Spinal cord (tissue), 10 donors: ENCODE measurements at places on chromosomes 2 and 18. TPM values are rescaled to one million over a fixed set of nuclear protein-coding genes. Genes with fewer than 3 reads are reported as not detected.

GRCh38 chr2:236568068-236568921 is 1.3 kb upstream of the ACKR3 start:
- H3K27me3 ChIP-seq, result peaks cover 24% of the 10 kb centered on the region
- H3K4me1 ChIP-seq, result peaks cover 36% of the 10 kb centered on the region
- DNase-seq, result no peak
- H3K27ac ChIP-seq, result peak overlapping the region; percentile 84
- H3K36me3 ChIP-seq, result peaks cover under 1% of the 10 kb centered on the region

DNA sequence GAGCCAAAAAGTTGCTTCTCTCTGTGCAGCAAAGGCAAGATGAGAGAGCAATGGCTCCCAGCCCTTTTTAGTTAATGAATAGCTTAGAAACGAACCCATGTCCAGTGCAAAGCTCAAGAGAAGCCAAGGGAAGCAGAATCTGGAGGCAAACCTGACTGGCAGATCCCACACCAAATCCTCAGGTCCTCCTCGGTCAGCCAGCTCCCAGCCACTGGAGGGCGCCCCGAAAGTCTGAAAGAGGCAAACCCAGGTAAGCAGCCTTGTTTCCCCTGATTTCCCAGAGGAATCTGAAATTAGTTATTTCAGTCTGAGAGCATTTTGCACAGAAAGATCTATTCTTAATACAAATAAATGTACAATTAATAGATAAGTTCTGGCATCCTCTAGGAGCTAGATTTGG is 71.3 kb upstream of the PID1 start:
- peaks cover 3% of the 10 kb centered on the region for H3K36me3 ChIP-seq
- H3K4me1 ChIP-seq, result no peaks in the 10 kb centered on the region
- no peak overlapping the region for H3K4me3 ChIP-seq
- no peaks in the 10 kb centered on the region for H3K27me3 ChIP-seq
- H3K27ac ChIP-seq, result no peak overlapping the region
- DNase-seq, result no peak

GRCh38 chr18:361941-362310 is 94.1 kb upstream of the THOC1 start:
- peaks cover 25% of the 10 kb centered on the region for H3K4me1 ChIP-seq
- H3K27ac ChIP-seq, result peak overlapping the region; percentile 80
- no peaks in the 10 kb centered on the region for H3K36me3 ChIP-seq

GRCh38 chr18:37252854-37253393 is 312.7 kb downstream of the CELF4 start:
- H3K4me1 ChIP-seq, result peaks cover 18% of the 10 kb centered on the region
- no peak overlapping the region for H3K4me3 ChIP-seq
- H3K27ac ChIP-seq, result no peak overlapping the region
- no peak for DNase-seq

DNA sequence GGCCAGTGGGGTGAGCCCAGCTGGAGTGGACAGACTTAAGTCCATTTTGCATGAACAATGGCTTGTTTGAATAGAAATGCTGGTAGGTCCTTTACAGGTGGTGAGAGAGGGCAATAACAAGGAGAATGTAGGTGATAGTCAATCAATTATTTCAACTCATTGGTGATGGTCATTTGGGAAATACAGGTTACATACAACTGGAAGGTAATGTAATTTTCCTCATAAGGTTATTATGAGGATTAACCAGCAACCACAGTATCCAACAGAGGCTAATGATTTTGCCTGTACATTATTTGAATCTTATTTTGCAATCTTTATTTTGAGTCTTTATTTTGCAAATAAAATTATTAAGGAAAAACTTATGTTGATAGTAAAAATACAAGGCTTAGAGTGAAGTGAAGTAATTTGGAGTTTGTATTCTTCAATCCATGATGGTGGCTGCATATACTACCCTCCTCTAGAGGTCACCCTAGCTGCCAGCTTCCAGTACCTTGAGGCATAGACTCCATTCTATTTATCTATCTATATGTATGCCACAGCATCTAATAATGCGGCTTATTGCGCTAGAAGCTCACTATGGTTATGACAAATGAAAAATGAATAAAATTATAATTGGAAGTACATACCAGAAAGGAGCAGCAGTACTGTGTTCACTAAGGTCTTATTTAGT is 20.5 kb upstream of the HNMT start:
- no peaks in the 10 kb centered on the region for H3K4me1 ChIP-seq
- H3K27ac ChIP-seq, result no peak overlapping the region
- H3K4me3 ChIP-seq, result no peak overlapping the region
- no peaks in the 10 kb centered on the region for H3K27me3 ChIP-seq

- H3K4me3 ChIP-seq, result no peak overlapping the region
- H3K27me3 ChIP-seq, result no peaks in the 10 kb centered on the region
- H3K4me1 ChIP-seq, result peaks cover 50% of the 10 kb centered on the region
- DNase-seq, result no peak
- H3K36me3 ChIP-seq, result peaks cover 36% of the 10 kb centered on the region
Measured at GRCh38 chr2:46989491-46990230, 74.1 kb upstream of the MCFD2 start.

GRCh38 chr2:179579800-179580199 is 281.6 kb downstream of the ZNF385B start:
- no peaks in the 10 kb centered on the region for H3K36me3 ChIP-seq
- DNase-seq, result no peak
- no peak overlapping the region for H3K4me3 ChIP-seq
- no peaks in the 10 kb centered on the region for H3K4me1 ChIP-seq
- no peaks in the 10 kb centered on the region for H3K27me3 ChIP-seq
- no peak overlapping the region for H3K27ac ChIP-seq

GRCh38 chr18:37343542-37343851 is 222.1 kb downstream of the CELF4 start:
- no peak for DNase-seq
- H3K27ac ChIP-seq, result no peak overlapping the region
- H3K36me3 ChIP-seq, result no peaks in the 10 kb centered on the region
- peaks cover 45% of the 10 kb centered on the region for H3K4me1 ChIP-seq
- no peak overlapping the region for H3K4me3 ChIP-seq

- no peak overlapping the region for H3K27ac ChIP-seq
- no peaks in the 10 kb centered on the region for H3K36me3 ChIP-seq
- H3K4me3 ChIP-seq, result no peak overlapping the region
- no peaks in the 10 kb centered on the region for H3K4me1 ChIP-seq
Measured at GRCh38 chr2:205170399-205170798, 511.9 kb upstream of the NRP2 start.

GRCh38 chr2:31812051-31812798 is 198.6 kb downstream of the MEMO1 start:
- H3K4me1 ChIP-seq, result no peaks in the 10 kb centered on the region
- H3K4me3 ChIP-seq, result no peak overlapping the region
- DNase-seq, result no peak
- no peak overlapping the region for H3K27ac ChIP-seq
- no peaks in the 10 kb centered on the region for H3K36me3 ChIP-seq
- no peaks in the 10 kb centered on the region for H3K27me3 ChIP-seq

Gene CD28
- 3.7 TPM for total RNA-seq

Gene CDCA7
- 6.3 TPM for total RNA-seq

Gene NRP2
- 79.1 TPM for total RNA-seq

Gene MARCO
- 0.59 TPM for total RNA-seq

Gene COLEC12
- 282 TPM for total RNA-seq

Gene CRACDL
- total RNA-seq, result 2.1 TPM

Gene GALNT13
- 55.6 TPM for total RNA-seq

Gene CAMKMT
- total RNA-seq, result 11.2 TPM
